Stimulated activated CD8-positive, alpha-beta memory T cell treated with anti-CD3 and anti-CD28 coated beads, Interleukin-7, amount 100 ng/mL, for 1 hour (primary cell): ENCODE measurements at places on chromosomes 2 and 18.

DNA sequence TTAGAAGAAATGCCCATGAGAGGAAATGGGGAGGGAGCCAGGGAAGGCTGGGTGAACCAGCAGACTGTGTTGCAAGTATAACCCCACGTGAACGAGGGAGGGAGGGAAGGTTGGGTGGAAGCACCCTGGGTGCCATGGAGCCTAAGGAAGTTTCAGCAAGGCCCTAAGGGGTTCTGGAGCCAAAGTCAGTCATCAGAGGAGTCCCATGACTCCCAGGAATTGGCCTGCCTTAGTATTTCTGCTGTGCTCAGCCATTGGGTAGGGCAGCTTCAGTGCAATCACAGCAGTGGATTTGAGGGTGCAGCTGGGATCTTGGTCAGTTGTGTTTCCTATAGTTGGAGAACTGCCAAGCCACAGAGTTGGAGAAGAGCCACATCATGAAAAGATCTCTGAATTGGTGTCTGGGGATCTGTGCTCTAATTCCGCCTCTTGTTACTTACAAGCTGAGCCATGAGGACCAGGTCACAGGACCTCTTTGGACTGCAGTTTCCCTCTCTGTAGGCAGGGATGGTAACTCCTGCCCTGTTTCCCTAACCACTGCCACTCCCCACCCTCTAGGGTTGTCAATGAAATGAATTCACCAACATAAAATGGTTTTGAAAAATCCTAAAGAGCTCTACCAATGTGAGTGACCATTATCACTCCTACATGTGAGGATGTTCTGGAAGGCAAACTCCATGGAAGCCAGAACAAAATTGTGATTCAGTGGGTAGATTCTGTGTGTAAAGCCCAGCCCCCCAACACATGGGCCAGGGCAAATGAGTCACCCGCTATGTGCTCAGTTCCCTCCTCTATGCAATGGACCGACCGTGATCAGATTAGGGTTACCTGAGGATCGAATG, 108.9 kb downstream of the CLIP4 start:
- DNase-seq: no peak

GRCh38 chr18:70322385-70322784, 33.5 kb downstream of the SOCS6 start:
- no peak for DNase-seq

- DNase-seq: no peak
Measured at GRCh38 chr2:141810148-141810547, 320.7 kb downstream of the LRP1B start.

DNA sequence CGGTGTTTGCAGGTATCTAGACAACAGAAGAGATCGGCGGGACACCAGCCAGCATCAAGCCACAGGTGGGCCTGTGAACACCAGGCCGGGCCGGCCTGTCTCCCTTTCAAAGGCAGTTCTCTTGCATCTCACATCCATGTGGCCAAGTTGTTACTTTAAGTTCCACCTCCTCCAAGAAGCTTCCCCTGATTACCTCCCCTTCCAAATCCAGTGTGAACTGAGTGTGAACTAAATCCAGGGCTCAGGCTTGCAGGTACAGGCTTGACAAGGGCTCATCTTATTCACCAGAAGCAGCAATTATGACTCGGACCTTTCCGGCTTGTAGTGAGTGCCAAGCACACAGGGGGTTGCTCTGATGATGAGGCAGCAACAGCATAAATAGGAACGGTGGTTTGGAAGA, 3.9 kb downstream of the CRACDL start:
- no peak for DNase-seq
